Esophagus muscularis mucosa (tissue), 4 donors: ENCODE measurements at places on chromosomes 3 and 15. TPM values are rescaled to one million over a fixed set of nuclear protein-coding genes. Genes with fewer than 3 reads are reported as not detected.

The TM4SF1 gene
- total RNA-seq = 79.9 TPM

The MGLL gene
- total RNA-seq = 56.5 TPM

The TUSC7 gene
- total RNA-seq = not detected

The ILDR1 gene
- not detected for total RNA-seq

The CD200R1 gene
- 3.3 TPM for total RNA-seq

The UBXN7 gene
- 23.7 TPM for total RNA-seq

The NR2E3 gene
- total RNA-seq = not detected

The GOLGA8G gene
- total RNA-seq = 0.19 TPM

The KCNMB3 gene
- 2.5 TPM for total RNA-seq

The OSBPL10 gene
- 7.1 TPM for total RNA-seq

The NAALADL2 gene
- total RNA-seq = 10.7 TPM

The CCR3 gene
- total RNA-seq = not detected

The TM6SF1 gene
- total RNA-seq = 6.2 TPM

The GOLGA6B gene
- not detected for total RNA-seq

The CCDC13 gene
- total RNA-seq = 3.0 TPM

The HACL1 gene
- 20.4 TPM for total RNA-seq

The ARNT2 gene
- total RNA-seq = 5.4 TPM

The MYH15 gene
- 0.17 TPM for total RNA-seq

The ASB14 gene
- total RNA-seq = not detected

The TEX55 gene
- total RNA-seq = not detected

The TNFSF10 gene
- 30.0 TPM for total RNA-seq

The ACKR2 gene
- total RNA-seq = 7.5 TPM

The CAV3 gene
- not detected for total RNA-seq

The HAUS2 gene
- total RNA-seq = 28.2 TPM

The LMOD3 gene
- 1.7 TPM for total RNA-seq

The SH3GL3 gene
- 0.19 TPM for total RNA-seq
